ENCODE measurements at places on chromosomes 5 and 9. TPM values are rescaled to one million over a fixed set of nuclear protein-coding genes. Genes with fewer than 3 reads are reported as not detected.

GRCh38 chr9:93681269-93682154, 105.1 kb downstream of the PHF2 start:
- peak; percentile 1 for DNase-seq

The C9orf50 gene
- not detected for total RNA-seq

DNA sequence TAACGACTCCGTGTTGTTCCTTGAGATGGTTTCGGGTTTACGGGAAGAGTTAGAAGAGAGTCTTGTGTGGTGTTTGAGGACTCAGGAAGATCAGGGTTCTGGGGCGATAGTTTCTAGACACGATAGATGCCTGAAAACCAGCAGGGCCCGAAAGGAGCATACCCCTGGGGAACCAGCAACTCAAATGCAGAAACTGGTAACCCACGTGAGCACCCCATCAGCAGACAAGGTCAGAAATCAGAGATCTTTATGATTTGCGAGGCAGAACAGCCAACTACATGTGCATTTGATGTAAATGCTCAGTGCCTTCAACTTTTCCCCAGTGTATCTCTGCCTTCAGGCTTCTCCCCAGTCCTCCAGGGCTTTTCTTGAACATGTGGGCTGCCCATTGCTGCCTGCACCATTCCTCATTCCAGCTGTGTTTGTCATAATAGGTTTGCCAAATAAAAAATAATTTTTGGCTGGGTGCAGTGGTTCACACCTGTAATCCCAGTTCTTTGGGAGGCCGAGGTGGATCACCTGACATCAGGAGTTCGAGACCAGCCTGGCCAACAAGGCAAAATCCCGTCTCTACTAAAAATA, 75.1 kb downstream of the BASP1 start:
- DNase-seq = no peak

The PDE6A gene
- total RNA-seq = not detected

GRCh38 chr5:38595132-38595745, 38.8 kb upstream of the LIFR start:
- peak; percentile 66 for DNase-seq

GRCh38 chr5:178201927-178202235, 2.5 kb upstream of the HNRNPAB start:
- no peak for DNase-seq

The SLC6A3 gene
- total RNA-seq = not detected
